ENCODE measurements at places on chromosomes 11 and 22.

- DNase-seq: no peak
Observed at GRCh38 chr22:44398856-44399837, 86.4 kb upstream of the SHISAL1 start.

- DNase-seq: no peak
Observed at GRCh38 chr11:60193687-60194433, 11.0 kb upstream of the MS4A6A start.

DNA sequence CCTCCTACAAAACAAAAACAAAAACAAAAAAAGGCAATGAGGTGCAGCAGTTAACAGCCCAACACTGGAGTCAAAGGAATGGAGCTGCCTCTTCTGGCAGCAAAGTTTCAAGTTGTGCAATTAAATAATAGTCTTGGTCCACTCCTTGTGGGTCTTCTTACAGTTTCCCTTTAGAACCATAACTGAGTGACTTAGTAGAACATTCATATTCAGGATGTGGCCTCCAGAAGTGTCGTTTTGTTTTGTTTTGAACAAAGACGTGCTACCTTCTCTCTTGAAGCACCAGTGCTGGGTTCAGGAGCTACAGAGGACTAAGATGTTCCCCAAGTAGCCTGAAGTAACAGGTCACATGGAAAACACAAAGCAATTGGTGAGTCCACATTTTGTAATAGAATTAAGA lies 2.0 kb upstream of the JAML start:
- DNase-seq: no peak

GRCh38 chr11:45933131-45933831 lies 10.8 kb downstream of the LARGE2 start:
- DNase-seq: no peak

DNA sequence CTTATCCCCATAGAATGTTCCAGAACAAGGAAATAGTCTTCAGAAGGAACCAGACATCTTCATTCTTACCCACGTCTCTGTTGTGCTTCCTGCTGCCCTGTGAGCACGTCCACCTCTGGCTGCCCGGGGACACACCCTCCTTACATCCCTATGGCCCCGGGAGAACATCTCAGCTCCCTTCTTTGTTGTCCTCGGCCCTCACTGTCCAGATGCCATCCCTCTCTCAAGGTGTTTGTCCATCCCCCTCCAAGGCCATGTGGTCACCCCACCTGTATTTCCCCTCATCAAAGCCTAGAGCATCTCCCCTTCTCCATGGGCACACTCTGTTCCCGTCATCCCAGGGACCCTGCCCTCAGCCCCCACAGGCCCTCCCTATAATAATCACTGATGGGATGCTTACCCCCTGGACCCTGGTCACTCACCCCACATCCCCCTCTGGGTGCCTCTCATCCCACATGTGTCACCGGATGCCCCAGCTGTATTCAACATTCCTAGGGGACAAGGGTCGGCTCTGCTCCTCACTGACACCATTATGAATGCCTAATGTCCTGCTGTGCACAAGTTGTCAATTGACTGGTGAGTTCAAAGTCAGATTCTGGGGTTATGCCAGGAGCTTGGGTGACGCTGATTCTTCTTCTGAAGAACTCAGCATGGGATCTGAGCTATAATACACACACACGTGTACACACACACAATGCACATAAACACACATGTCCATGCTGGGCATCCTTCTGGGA lies 28.8 kb downstream of the IGLL5 start:
- no peak for DNase-seq

DNA sequence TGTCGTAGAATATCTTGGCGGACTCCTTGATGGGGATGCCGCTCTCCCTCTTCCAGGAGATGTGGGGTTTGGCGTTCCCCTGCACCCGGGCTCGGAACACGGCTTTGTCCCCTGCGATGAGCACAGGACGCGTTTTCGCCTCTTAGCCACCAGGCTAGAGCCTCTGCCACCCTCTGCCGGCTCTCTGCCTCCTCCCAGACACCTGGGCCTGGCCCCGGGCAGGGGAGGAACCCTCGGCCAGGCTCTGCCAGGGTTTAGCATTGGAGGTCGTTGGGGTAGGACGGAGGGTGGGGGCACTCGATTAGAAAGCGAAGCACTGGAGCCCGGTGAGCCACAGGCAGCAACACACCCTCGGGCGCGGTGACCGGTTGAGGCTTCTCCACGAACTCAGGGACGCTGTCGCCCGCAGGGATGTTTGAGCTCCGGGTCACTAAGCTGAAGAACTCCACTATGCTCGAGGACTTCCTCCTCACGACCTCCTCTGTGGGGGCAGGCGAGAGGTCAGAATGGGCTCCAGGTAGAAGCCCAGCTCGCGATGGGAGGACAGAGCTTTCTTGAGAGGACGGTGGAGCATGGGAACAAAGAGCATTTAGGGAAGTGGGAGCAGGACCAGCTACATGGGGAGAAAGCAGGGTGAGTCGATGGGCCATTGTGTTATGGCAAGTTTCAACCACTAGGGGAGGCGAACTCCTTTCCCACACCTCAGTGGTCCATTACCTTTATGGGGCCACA lies 4.3 kb downstream of the IGSF22 start:
- DNase-seq: peak; percentile 26

- no peak for DNase-seq
Observed at GRCh38 chr11:69377953-69378302, 84.0 kb downstream of the MYEOV start.

GRCh38 chr11:104199053-104199452 lies 35.1 kb upstream of the PDGFD start:
- DNase-seq: no peak

DNA sequence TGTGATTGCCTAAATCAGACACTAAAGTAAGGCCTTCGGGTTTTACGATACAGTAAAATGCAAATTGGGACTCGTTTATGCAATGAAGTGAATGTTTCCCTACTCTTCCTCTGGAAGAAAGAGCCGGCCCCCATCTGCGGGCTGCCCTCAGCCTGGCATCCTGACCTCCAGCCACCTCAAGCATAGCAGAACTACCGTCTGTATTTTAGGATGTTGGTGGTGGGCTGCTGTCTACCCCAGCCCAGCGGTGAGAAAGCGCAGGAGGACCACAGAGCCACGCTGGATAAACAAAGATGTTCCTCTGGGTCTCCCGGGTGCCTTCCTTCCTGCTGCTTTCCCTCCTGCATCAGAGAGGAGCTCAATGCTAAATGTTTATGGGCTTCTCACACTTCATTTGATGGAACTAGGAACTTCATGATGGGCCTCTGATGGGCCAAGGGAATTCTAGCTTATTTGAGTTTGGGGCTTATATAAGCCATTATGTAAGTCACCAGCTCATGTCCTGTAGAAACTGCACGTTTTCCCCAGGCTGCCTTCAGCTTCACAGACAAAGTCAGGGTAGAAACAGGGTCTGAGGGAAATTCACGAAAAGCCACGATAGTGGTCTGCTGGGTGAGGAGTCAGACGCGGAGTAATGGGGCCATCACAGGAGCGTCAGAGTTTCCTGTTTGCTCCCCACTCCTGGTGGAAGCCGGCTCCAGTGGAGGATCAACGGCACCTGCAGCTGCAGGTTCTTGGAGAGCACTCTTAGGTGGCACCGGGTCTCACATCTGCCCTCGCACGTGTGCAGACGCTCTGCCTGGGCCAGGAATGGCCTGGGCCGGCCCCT lies 287.4 kb downstream of the BRD1 start:
- no peak for DNase-seq
